ENCODE measurements at places on chromosomes 1 and 21. TPM values are rescaled to one million over a fixed set of nuclear protein-coding genes. Genes with fewer than 3 reads are reported as not detected.

GRCh38 chr1:228849011-228849541, 113.8 kb downstream of the RHOU start:
- no peak for DNase-seq

PDZK1 gene
- 0.78 TPM for total RNA-seq

GRCh38 chr1:33841494-33841893, 22.4 kb upstream of the HMGB4 start:
- no peak for DNase-seq

DNA sequence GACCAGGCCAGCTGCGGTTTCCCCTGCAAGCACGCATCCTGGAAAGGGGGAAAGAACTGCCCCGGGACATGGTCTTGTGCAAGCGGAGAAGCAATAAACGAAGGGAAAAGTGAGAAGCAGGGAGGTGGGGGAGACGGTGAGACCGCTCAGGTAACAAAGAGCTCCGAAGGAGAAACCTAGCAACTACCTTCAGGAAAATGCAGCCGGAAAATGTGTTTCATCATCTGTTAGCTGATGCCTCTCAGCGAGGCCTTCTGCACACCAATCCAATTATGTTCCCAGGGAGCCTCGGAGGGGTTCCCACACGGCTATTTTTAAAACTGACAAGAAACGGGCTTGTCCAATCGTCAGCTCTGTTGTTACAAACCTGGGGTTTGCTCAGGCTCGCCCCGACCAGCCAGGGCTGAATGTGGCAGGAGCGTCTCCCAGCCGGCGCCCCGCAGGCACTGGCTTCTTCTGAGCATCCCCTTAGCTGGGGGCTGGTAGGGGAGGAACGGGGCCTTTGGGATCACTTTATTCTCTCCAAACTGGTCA, 3.4 kb downstream of the RIPK4 start:
- DNase-seq: no peak

DNA sequence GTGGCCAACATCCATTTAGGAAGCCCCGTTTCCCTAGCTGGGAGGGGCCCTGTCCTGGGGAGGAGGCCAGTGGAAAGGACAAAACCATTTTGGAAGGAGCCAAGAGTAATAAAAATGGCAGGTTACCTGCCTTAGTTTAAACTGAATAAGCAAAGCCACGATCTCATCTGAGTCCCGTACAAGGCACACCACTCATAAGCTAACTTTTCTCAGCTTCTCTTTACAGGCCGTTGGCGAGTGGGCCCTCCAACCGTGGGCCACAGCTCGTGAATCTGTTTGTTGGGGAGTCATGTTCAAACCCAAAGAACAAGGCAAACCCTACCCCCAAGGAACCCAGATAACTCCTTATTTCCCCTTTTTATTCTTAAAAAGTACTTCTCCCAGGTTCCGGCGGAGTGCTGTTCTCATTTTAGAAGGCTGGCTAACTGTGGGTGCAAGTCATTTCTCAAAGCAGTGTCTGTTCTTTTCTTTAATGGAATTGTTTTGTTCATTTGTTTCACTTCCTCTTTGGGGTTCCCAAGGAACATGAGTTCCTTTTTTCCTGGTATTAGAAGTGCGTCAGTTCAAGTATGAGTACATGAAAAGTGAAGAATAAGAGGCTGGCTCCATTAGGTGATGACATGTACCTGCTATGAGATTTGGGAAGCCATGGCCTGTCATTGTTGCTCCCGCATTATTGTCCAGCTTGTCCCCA, 89.0 kb downstream of the PSMG1 start:
- DNase-seq: no peak

CD55 gene
- 82.1 TPM for total RNA-seq

Measured in activated CD8-positive, alpha-beta T cell treated with anti-CD3 and anti-CD28 coated beads, Interleukin-2, amount 10 ng/mL, durations not matched to agents 7 days and 5 days (primary cell).